ENCODE measurements at places on chromosomes 6 and 20.

DNA sequence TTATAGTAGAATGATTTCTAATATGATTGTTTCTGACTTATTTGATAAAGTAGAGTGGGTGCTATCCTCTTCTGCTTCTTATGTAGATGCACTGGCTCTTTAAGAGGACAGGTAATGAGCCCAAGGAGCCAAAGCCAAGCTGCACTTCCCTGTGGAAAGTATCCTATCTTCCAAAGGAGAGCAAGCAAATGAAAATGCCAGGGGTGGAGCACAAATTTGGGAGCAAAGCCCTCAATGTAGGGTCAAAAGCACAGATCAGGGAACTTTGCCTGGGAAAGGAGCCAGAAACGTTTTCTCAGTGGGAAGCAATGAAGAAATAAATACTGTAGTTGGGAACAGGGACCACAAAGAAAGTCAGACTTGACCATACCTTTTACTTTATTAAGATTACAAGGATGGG, 242.9 kb downstream of the SYNE1 start:
- no peak for DNase-seq

DNA sequence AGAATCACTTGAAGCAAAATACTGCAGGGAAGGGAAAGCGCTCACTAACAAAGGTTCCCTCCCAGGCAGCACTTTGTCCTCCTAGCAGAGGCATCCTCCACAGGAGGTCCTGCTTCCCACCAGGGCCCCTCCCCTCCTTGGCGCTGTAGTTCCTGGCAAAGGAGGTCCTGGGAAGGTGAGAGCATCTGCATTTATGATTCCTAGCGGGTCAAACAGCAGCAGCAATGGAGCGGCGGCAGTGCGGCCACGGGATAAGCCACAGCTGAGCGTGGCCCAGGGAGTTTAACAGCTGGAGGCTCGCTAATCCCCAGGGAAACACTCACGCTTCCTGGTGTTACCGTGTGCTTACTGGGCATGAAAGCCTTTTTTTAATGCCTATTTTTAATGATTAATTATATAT, 185.8 kb downstream of the TTLL2 start:
- no peak for DNase-seq

DNA sequence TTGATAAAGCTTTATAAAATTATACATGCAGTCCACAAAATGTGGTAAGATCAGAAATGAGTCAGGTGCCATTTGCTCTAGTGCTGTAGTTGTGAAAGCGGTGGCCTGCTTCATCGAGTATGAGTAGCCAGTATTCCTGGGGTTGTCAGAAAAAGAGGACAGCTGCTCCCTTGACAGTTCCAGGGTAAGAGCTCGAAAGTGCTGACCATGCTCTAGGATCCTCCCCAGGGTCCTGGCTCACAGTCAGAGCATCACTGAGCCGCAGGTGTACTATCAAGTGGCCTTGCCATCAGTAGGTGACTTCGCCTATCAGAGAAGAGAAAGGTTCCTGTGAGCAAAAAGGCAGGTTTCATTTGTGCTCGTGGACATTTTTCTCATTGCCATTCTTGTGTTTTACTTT, 3.6 kb downstream of the BTBD3 start:
- no peak for DNase-seq

- DNase-seq = no peak
These were observed 5.9 kb upstream of the TUBB2A start for GRCh38 chr6:3163248-3163594.

- DNase-seq = no peak
These were observed 11.5 kb upstream of the RPS6KA2 start for GRCh38 chr6:166638573-166638964.

- DNase-seq = no peak
These were observed 21.0 kb downstream of the PIGT start for GRCh38 chr20:45436732-45437485.

DNA sequence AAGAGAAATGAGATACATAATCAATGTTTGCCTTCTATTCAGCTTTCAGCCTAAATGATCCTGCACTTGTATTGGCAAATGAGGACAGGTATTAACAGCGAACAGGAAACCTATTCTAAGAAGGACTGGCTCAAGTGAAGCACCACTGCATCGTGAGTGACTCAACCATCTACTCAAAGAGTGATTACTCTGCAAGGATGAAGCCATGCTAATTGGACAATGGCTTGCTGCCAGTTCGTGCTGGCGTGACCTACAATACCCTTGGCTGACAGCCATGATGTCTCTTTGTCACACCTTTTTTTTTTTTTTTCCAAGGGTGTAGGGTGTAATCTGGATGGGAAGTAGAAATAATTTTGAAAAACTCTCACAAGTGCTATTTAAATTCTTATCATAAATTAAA, 104.9 kb downstream of the GJA10 start:
- DNase-seq = peak; percentile 57

- DNase-seq = no peak
These were observed 557.2 kb upstream of the JAG1 start for GRCh38 chr20:11230999-11231398.

- no peak for DNase-seq
These were observed 133.7 kb downstream of the RCAN2 start for GRCh38 chr6:46357591-46357990.

DNA sequence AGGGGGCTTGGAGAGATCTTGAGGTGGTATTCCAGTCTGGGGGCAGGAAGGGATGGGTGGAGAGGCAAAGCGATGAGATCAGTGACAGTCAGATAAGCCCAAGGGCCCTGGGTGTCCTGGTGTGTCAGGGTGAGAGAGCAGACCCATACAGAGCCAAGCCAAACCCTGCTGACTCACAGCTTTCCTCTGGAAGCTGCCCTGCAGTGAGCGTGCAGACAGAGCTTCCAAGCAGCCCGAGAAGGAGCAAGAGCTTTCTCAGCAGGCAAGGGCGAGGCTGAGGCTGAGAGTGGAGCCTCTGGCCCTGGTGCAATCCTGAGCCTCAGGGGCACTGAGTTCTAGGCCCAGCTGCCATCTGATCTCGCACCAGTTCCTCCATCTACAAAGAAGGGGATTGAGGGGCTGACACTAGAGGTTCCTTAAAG, 91.1 kb upstream of the HIVEP1 start:
- DNase-seq = peak; percentile 77

GRCh38 chr6:123462152-123462551, 174.6 kb downstream of the TRDN start:
- no peak for DNase-seq

GRCh38 chr20:11041396-11041795, 367.6 kb upstream of the JAG1 start:
- peak; percentile 52 for DNase-seq

DNA sequence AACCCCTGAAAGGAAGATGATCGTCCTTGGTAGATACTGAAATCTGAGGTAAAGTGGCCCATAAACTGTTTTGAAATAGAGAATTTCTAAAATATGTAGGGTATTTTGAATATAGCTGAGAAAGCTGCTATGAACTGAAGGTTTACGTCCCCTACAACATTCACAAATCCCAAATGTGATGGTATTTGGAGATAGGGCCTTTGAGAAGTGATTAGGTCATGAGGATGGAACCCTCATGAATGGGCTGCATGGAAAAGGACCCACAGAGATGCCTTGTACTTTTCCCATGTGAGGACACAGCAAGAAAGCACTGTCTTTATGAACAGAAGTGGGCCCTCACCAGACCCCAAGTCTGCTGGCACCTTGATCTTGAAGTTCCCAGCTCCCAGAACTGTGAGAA, 6.8 kb upstream of the PNISR start:
- no peak for DNase-seq

GRCh38 chr6:15409301-15410125, 163.6 kb downstream of the JARID2 start:
- DNase-seq = no peak

DNA sequence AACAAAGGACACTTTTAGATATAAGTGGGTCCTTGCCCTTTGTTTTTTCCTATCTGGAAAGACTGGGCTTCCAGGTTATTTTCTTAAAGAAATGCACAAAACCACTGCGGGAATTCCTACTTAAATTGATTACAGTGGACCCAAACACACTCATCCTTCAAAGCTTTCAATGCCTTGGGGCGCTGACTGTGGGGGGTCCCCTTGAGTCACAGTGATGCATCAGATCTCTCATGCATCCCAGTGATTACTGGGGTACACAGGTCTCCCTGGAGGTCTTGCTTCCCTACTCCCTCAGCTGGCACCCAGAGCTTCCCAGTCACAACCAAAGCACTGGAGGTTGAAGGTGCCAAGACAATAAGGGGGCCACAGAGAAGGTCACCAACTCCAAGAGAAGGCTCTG, 20.7 kb downstream of the ABHD12 start:
- DNase-seq = no peak
